Activated T-helper 1 cell treated with anti-CD3 and anti-CD28 coated beads, Interleukin-12 subunit alpha, Interleukin-12 subunit beta, Interleukin-2, Interleukin-4 antibody, amounts not matched to agents 30 ng/mL and 10 ng/mL and 1 ng/mL, durations not matched to agents 14 hours and 24 hours and 36 hours (primary cell): ENCODE measurements at places on chromosomes 12 and 14.

DNA sequence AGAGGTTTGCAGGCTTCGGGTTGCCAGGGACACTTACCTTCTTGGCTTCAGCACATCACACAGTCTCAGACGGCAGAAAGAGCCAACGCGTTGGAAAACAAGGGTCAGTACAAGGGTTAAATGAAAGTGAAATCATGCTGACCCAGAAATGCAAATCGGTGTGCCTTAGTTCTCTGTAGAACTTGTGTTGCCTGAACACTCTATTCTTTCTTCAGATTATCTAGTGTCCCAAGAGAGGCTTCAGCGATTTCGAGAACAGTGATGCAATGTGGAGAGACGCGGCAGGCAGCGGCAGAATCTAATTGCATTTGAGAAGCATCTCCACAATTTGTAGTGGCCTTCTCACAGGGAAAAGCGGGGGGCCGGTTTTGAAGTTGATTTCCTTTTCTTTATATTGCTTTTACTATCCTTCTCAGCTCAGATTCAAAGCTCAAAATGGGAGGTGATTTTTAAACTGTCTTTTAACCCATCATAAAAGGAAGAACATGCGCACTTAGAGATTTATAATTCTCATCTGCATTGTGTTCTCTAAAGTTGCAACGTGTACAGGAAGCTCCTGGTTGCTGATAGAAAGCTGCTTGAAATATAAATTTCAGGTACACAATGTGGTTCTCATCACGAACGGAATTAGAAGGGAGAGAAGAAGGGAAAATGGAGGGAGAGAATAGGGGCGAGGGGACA lies 67.8 kb upstream of the EGLN3 start:
- DNase-seq: peak; percentile 12

- DNase-seq: no peak
These were observed 185.6 kb downstream of the TMEM117 start for GRCh38 chr12:44021471-44021971.

GRCh38 chr12:60834372-60834771 lies 1238.5 kb downstream of the SLC16A7 start:
- DNase-seq: no peak

DNA sequence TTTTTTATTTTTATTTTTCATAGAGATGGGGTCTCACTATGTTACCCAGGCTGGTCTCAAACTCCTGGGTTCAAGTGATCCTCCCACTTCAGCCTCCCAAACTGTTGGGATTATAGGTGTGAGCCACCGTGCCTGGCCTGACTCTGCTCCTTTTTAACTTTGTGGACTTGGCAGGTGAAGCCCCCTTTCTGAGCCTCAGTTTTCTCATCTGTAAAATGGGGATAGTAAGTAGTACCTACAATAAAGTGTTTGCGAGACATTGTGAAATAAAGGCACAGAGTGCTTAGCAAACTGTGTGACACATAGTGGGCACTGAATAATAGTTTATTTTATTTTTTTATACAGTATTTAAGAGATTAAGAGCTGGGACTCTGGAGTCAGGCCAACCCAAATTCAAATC lies 21.1 kb upstream of the MED13L start:
- DNase-seq: no peak

DNA sequence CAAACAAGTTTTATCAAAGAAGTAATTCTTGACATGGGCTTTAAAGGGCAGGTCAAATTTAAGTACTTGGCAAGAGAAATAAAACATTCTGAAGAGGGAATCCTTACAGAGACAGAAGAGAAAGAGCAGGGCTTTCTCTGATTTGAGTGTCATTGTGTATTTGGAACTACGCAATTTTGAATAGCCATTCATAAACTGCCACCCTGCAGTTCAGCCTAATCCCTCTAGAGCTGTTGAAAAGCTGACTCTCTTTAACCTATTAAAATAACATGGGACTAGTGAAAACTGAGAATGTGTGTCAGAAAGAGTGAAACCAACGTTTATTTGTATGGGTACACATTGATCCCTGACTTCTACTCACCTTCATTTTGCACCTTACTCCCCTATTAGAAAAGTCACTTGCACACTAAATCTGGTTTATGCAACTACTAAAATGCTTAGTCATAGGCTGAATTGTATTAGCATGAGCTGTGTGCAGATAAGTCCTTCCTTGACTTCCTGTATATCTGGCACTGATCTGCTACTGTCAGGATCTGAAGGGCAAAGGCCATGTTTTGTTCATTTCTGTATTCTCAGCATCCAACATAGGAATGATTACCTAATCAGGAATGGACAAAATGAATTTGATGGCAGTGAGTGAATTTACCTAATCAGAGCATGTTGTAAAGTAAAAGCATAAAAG lies 458.9 kb downstream of the NOVA1 start:
- DNase-seq: no peak

- no peak for DNase-seq
These were observed 45.4 kb upstream of the CCND2 start for GRCh38 chr12:4228122-4228580.

DNA sequence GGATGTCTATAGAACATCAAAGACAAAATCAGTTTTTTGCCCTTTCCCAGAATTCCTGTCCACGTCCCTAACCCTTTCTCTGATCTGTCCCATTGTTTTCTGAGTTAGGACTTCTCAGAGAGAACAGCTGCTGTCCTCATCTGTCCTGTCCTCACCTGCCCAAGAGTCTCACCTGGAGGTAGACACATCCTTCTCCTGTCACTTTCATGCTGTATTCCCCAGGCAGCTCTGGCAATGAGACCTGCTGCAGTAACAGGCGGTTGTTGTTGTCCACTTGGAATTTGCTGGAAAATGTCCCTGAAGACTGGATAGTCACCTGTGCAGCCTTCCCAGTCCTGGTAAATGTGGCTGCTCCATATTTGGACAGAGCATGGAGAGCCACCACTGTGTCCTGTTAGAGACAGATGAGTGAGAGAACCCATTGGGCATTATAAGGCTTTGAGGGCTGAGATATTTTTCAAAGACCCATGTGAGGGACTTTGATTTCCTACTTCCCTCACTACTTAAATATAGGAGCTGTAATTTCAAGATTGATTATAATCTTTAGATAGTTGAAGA lies 43.2 kb downstream of the A2M start:
- DNase-seq: no peak

DNA sequence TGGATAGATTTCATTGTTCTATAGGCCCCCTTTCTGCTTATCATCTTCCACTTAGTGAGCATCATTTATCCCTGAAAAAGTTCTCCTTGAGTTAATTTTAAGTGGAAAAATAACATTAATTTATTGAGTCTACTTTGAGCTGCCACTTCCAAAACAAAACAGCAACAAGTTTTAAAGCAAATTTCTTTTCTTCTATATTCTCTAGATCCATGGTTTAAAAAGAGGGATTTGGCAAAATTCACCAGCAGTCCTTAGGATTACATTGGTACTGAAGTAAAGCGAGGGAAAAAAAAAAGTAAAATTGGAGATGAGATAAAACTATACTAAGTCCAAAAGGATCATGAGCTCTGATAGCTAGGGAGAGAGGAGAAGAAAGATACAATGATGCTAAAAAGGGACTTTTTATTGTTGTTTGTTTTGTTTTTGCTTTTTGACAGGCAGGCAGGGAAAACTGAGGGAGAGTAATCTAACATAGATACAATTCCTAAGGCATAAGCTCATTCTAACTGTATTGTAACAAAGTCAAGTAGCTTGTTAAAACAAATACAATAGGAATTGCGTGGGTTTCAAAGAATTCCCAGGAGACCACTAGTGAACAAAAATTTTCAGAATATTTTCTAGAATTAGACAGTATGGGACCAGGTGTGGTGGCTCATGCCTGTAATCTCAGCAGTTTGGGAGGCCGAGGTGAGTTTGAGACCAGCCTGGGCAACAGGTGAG lies 19.2 kb upstream of the PLEKHA5 start:
- no peak for DNase-seq

- DNase-seq: no peak
These were observed 159.3 kb downstream of the SLC25A21 start for GRCh38 chr14:37013078-37013477.

GRCh38 chr12:64912516-64913255 lies 88.2 kb downstream of the TBC1D30 start:
- DNase-seq: no peak

DNA sequence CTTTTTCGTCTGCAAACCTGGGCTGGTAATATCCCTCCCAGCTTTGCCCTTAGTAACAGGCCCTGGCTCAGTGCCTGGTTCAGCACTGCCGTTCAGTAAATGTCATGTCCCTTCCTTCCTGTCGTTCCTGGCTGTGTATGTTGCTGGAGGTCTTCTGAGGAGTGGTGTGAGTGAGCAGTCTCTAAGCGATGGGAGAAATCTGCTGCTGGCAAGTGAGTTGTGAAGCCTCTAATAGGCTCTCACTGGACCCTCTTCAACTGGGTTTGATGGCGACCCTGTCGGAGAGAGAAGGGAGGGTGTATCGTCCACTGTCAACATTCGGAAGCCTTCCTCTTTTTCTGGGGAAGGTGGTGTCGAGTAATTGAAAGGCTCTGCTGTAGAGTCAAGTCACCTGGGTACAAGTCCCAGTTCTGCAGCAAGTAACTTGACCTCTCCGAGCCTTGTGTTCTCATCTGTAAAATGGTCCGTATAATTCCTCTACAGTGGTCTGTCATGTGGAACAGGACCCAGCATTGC lies 62.8 kb downstream of the HRK start:
- peak; percentile 7 for DNase-seq

- no peak for DNase-seq
These were observed 209.5 kb upstream of the STXBP6 start for GRCh38 chr14:25259470-25259869.

- DNase-seq: no peak
These were observed 74.6 kb upstream of the TMTC1 start for GRCh38 chr12:29858270-29858786.

- DNase-seq: peak; percentile 62
These were observed 18.2 kb upstream of the CLEC2D start for GRCh38 chr12:9651265-9651729.

GRCh38 chr12:66884091-66884490 lies 205.2 kb upstream of the GRIP1 start:
- no peak for DNase-seq

- no peak for DNase-seq
These were observed 60.4 kb downstream of the SLC15A4 start for GRCh38 chr12:128763395-128763794.

GRCh38 chr12:31618228-31619025 lies 27.5 kb upstream of the DENND5B start:
- no peak for DNase-seq

GRCh38 chr14:36439766-36440165 lies 80.3 kb downstream of the NKX2-1 start:
- no peak for DNase-seq

DNA sequence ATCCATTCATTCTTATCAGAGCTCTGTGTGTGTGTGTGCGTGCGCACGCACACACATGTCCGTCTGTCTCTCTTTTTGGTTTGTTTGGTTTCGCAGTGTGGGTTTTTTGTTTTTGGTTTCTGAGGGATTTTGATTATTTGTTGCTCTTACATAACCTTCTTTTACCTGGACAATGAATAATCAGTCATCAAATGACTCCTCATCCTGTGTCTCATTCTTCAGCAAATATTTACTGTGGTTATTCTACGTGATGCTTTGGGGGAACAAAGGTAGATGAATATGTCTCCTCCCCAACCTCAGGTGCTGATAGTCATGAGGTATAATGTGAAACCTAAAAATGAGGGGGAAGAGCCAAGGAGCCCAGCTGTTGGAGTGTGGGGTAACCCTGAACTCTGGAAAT lies 92.4 kb downstream of the SAMD4A start:
- no peak for DNase-seq

- no peak for DNase-seq
These were observed 199.8 kb upstream of the PDZRN4 start for GRCh38 chr12:40988355-40988754.

GRCh38 chr14:68910540-68910939 lies 68.6 kb downstream of the ACTN1 start:
- DNase-seq: no peak

- DNase-seq: no peak
These were observed 119.6 kb downstream of the GCH1 start for GRCh38 chr14:54782751-54783659.

DNA sequence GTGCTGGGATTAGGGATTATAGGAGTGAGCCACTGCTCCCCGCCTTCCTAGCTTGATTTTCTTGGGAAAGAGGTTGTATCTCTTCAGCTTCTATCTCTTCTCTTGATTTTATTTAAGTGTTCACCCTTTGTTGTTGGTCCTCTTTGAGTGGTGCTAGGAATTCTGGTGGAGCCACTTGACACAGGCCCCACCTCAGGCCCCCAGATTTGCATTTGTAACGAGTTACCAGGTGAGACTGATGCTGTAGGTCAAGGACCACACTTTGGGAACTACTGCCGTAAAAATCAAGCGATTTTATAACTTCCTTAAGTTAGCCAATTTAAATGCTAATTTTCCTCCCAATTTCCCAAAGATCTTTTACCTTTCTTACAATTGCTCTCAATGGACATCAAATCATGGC lies 26.3 kb downstream of the SRGAP1 start:
- no peak for DNase-seq

DNA sequence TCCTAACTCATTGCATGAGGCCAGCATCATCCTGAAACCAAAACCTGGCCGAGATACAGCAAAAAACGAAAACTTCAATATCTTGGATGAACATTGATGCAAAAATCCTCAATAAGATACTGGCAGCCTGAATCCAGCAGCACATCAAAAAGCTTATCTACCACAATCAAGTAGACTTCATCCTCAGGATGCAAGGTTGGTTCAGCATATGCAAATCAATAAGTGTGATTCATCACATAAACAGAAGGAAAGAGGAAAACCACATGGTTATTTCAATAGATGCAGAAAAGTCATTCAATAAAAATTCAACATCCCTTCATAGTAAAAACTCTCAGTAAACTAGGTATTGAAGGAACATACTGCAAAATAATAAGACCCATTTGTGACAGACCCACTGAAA lies 56.5 kb upstream of the PPFIA2 start:
- no peak for DNase-seq

- no peak for DNase-seq
These were observed 3.1 kb downstream of the C14orf180 start for GRCh38 chr14:104582662-104583061.

- DNase-seq: peak; percentile 65
These were observed 28.0 kb downstream of the NELL2 start for GRCh38 chr12:44847888-44848702.

- no peak for DNase-seq
These were observed 11.6 kb downstream of the SMIM41 start for GRCh38 chr12:52091061-52091460.

DNA sequence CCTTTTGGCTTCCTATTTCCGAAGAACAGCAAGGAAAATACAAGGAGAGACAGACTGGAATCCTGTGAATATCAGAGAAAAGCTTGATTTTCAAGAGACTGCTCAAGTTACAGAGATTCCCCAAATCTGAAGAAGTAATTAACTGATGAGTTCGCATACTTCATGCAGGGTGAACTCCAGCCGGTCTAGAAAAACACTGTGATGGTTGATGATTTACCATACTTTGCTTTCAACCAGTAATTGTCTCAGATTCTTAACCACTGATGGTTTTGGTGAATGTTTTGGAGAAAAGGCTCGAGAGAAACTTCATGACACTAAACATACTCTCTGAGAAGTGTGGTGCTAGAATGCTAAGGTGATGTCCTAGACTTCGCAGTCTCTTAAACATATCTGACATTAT lies 4.4 kb upstream of the PLXNC1 start:
- no peak for DNase-seq
